GM23338 (cell line): ENCODE measurements at places on chromosomes 1 and 21. TPM values are rescaled to one million over a fixed set of nuclear protein-coding genes. Genes with fewer than 3 reads are reported as not detected.

GRCh38 chr1:118264343-118264742, 79.3 kb upstream of the SPAG17 start:
- H3K4me1 ChIP-seq = 0 out of 2 replicates have a peak, but pooled peaks cover 3% of the 10 kb centered on the region
- no peaks in the 10 kb centered on the region for H3K36me3 ChIP-seq
- H3K27me3 ChIP-seq = no peaks in the 10 kb centered on the region
- no peak for DNase-seq
- H3K4me3 ChIP-seq = no peak overlapping the region

The UMODL1 gene
- not detected in 2 replicates for total RNA-seq

The FLG2 gene
- not detected in 2 replicates for total RNA-seq

- peaks cover 4% of the 10 kb centered on the region; the same call in 1 of the 2 replicates for H3K27me3 ChIP-seq
- no peaks in the 10 kb centered on the region for H3K4me1 ChIP-seq
- DNase-seq = peak; percentile 35
- peak overlapping the region; percentile 56 for H3K4me3 ChIP-seq
- H3K27ac ChIP-seq = no peak overlapping the region
These were observed 26.3 kb downstream of the PRMT2 start for GRCh38 chr21:46661642-46662366.

The HSD17B7 gene
- 30.9 and 42.8 TPM in 2 replicates for total RNA-seq

The C1orf115 gene
- total RNA-seq = 6.0 and 6.1 TPM in 2 replicates

- H3K27me3 ChIP-seq = peaks cover 20% of the 10 kb centered on the region
- no peak overlapping the region for H3K4me3 ChIP-seq
- H3K27ac ChIP-seq = no peak overlapping the region
- no peaks in the 10 kb centered on the region for H3K36me3 ChIP-seq
- H3K4me1 ChIP-seq = no peaks in the 10 kb centered on the region
These were observed 12.9 kb upstream of the IL19 start for GRCh38 chr1:206757524-206758266.
